ENCODE measurements at places on chromosomes 7 and 10. TPM values are rescaled to one million over a fixed set of nuclear protein-coding genes. Genes with fewer than 3 reads are reported as not detected.

DNA sequence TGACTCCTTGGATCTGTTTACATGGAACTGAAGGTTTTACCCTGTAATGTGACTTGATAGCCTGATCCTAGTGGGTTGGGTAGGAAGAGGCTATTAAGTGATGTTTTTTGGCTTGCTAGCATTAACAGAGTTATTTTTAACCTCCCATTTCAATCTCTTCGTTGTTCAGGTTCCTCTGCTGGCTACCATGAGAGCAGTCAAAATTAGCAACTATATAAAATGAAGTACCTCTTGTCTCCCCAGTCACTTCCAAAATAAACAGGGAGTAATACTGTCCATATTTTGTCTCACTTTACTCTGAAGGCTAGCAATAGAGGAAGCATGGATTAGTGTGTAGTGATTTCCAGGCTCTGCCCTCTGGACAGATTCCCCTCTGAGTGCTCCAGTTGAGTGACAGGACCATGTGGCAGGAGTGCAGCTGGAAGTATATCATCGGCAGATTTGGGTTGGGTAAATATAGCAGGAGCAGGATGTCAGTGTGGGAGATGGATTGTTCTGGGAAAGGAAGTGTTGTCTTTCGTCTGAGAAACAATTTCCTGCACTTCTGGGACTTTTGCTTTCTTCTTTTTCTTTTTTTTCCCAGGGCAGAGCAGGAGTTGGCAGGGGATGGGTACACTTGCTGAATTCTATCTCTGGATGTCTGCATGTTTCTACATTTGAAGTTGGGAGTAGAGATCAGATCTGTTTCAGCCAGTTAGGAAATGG lies 35.2 kb downstream of the GBF1 start:
- no peak overlapping the region for H3K4me3 ChIP-seq
- no peaks in the 10 kb centered on the region for H3K27me3 ChIP-seq
- no peak for DNase-seq
- no peaks in the 10 kb centered on the region for H3K4me1 ChIP-seq
- H3K27ac ChIP-seq = no peak overlapping the region

DNA sequence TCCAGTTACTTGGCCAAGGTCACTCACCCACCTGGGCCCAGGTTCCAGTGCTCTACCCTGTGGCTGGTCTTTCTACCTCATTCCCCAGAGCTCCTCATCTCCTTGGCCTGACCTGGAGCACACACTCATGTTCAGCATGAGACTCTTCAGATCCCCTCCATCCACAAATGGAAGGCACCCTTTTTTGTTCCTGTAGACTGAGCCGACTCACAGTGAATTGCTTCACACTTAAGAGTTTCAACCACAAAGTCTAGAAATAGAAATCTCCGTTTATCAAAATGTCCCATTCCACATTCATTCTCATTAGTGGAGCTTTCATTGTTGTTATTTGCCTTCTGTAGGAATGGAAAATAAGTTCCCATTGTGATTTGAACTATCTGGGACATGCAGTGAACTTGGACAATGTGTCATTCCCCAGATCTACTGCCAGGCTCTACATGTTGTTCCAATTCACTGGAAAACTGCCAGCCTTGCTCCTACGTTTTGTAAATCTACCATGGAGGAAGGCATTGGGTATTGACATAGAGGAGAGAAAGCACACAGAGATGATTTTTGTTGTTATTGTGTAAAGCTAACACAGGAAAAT lies 125.3 kb upstream of the CELF2 start:
- H3K36me3 ChIP-seq = no peaks in the 10 kb centered on the region
- no peaks in the 10 kb centered on the region for H3K27me3 ChIP-seq
- DNase-seq = no peak
- no peaks in the 10 kb centered on the region for H3K4me1 ChIP-seq
- H3K4me3 ChIP-seq = no peak overlapping the region
- no peak overlapping the region for H3K27ac ChIP-seq

LIPK gene
- not detected for total RNA-seq

DNA sequence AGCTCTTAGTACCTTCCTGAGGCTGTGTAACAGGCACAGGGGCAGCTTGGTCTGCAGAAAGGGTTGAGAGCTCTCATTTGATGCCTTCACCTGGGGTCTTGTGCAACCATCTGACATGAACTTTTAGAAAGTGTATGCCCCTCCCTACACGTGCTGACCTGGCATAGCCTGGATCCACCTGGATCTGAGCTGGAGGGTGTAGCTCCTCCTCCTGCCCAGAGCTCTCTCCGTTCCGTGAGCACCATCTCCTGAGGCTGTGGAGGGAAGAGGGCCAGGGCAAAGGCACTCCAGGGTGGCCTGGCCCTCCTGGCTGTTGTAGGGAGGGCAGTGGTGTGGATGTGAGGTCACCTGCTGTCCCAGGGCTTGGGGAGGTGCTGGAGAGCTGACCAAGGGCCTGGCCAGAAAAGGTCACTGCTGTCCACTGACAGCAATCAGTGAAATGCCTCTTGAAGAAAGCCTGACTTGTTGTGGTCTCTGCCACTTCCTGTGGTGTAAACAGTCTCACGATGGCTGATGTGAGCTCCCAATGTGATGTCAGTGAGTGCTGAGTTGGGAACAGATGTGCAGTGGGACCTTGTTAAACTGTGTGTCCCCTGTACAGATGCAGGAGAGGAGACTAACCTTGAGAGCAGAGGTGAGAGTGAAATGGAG lies 23.0 kb downstream of the AMZ1 start:
- H3K27me3 ChIP-seq = no peaks in the 10 kb centered on the region
- H3K4me1 ChIP-seq = no peaks in the 10 kb centered on the region
- no peak overlapping the region for H3K4me3 ChIP-seq
- no peak overlapping the region for H3K27ac ChIP-seq
- no peak for DNase-seq

GRCh38 chr10:68666280-68666760 lies 54.7 kb upstream of the CCAR1 start:
- DNase-seq = peak; percentile 55
- no peaks in the 10 kb centered on the region for H3K36me3 ChIP-seq
- H3K27me3 ChIP-seq = no peaks in the 10 kb centered on the region

DNA sequence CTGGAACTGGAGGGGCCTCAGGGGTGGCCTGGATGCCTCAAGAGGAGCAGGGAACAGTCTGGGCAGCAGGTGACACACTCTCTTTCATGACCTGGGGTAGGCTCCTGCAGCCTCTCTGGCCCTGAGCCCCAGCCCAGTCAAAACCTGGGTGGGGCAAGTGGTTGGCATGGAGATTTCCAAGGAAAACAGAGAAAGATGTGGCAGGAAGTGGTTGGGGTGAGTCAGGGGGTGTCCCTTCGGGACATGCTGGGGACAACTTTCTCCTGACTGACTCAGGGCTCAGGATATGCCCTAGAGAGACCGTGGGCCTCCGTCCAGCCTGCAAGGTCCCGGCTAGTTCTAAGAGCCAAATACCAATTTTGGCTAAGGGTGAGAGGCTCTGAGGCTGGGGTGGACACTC lies 2.9 kb downstream of the AQP1 start:
- peak overlapping the region; percentile 33 for H3K27ac ChIP-seq
- no peaks in the 10 kb centered on the region for H3K36me3 ChIP-seq
- H3K4me1 ChIP-seq = peaks cover 14% of the 10 kb centered on the region
- DNase-seq = peak; percentile 62
- H3K4me3 ChIP-seq = no peak overlapping the region
- no peaks in the 10 kb centered on the region for H3K27me3 ChIP-seq

DNA sequence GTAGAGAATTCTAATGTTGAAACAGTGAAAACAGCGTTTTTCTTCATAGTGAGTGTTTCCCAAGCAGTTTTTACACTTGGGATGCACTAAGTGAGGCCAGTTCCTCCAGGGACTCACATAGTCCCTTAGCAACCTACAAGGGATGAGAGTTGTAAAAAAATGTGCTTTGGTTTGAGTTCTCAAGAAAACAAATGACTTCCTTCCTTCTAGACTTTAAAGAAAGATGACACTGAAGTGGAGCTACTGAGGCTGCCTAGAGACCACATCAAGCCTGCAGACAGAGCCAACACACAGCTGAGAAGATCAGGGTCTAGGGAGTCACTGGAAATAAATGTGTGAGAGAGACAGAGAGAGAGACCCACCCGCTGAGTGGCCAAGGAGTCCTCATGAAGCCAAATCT lies 264.4 kb downstream of the TNS3 start:
- H3K36me3 ChIP-seq = peaks cover 56% of the 10 kb centered on the region
- DNase-seq = no peak
- no peak overlapping the region for H3K4me3 ChIP-seq
- no peaks in the 10 kb centered on the region for H3K27me3 ChIP-seq
- peaks cover 56% of the 10 kb centered on the region for H3K4me1 ChIP-seq

CEP55 gene
- 198 TPM for total RNA-seq

DNA sequence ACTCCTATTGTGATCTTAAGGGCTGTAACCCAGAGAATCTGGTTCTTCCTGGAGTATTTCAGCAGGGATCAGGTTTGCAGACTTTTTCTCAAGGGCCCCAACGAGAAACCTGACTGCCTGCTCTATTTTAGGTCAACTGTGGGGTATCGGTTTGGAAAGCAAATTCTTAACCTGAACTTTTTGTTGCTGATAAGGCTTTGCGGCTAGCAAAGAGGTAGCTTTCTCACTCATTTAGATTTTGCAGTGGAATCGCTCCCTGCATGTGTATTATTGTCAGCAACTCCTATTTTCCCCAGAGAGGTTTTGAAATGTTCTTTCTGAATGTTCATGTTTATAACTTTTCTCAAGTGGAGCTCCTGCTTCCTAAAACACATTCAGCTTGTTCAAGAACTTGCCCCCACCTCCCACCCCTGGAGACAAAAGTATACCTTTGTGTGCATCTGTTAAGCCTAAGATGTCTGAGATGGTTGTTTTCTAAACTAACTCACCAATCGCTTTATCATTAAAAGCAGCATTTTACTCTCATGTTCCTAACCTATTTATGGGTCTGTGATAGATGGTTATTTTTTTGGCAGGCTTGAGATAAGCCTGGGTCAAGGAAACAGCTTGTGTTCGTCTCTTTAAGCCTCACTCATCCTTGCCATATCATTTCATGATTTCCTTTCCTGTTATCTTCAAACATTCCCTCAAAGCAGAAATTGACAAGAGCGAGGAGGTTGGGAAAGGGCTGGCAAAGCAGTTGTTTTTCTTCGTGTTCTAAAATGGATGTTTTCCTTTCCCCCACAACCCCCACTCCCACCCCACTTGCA lies 129.8 kb downstream of the BAMBI start:
- H3K27ac ChIP-seq = peak overlapping the region; percentile 40
- no peaks in the 10 kb centered on the region for H3K36me3 ChIP-seq

BCL7B gene
- total RNA-seq = 20.5 TPM

SYNPO2L gene
- total RNA-seq = not detected

AGR2 gene
- not detected for total RNA-seq

CHRM2 gene
- total RNA-seq = 0.24 TPM

GRCh38 chr10:6802759-6803426 lies 222.8 kb upstream of the PRKCQ start:
- no peaks in the 10 kb centered on the region for H3K36me3 ChIP-seq
- no peak overlapping the region for H3K27ac ChIP-seq
- no peaks in the 10 kb centered on the region for H3K27me3 ChIP-seq
- DNase-seq = no peak
- peaks cover 6% of the 10 kb centered on the region for H3K4me1 ChIP-seq

GRCh38 chr10:5043716-5044115 lies 40.1 kb upstream of the AKR1C2 start:
- H3K27ac ChIP-seq = no peak overlapping the region
- DNase-seq = no peak
- H3K27me3 ChIP-seq = no peaks in the 10 kb centered on the region
- no peaks in the 10 kb centered on the region for H3K36me3 ChIP-seq
- H3K4me3 ChIP-seq = no peak overlapping the region
- no peaks in the 10 kb centered on the region for H3K4me1 ChIP-seq

- H3K4me3 ChIP-seq = no peak overlapping the region
- H3K36me3 ChIP-seq = no peaks in the 10 kb centered on the region
- no peak overlapping the region for H3K27ac ChIP-seq
- H3K4me1 ChIP-seq = no peaks in the 10 kb centered on the region
Observed at GRCh38 chr7:159094919-159095915, 49.5 kb downstream of the VIPR2 start.

PRLHR gene
- total RNA-seq = not detected

DNA sequence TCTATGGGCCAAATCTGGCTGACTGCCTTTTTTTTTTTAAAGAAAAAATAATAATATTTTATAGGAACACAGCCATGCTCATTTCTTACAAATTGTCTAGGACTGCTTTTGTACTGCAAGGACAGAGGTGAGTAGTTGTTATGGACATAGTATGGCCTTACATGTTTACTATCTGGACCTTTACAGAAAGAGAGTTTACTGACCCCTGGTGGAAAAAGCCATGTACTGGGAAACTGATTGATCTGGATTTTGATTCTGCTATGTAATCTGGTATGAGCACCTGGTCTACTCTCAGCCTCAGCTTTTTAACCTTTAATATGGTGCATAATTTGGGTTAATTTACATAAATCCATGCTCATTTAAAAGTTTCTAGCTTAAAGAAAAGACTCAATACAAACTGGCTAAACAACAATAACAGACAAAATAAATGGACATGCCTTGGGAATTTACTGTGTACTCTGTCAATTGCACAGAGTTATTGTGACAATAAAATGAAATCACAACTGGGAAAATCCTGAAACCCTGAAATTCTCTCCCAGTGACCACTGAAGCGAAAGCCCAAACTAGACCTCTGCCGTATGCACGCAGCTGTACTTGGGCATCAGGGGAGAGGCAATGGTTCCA lies 260.7 kb downstream of the BMPER start:
- no peak for DNase-seq
- no peak overlapping the region for H3K4me3 ChIP-seq
- H3K4me1 ChIP-seq = no peaks in the 10 kb centered on the region
- H3K36me3 ChIP-seq = no peaks in the 10 kb centered on the region
- no peak overlapping the region for H3K27ac ChIP-seq
- no peaks in the 10 kb centered on the region for H3K27me3 ChIP-seq

HABP2 gene
- total RNA-seq = not detected

AGBL3 gene
- total RNA-seq = 0.03 TPM

GRCh38 chr10:97095701-97096260 lies 90.0 kb downstream of the SLIT1 start:
- H3K4me1 ChIP-seq = no peaks in the 10 kb centered on the region
- H3K27me3 ChIP-seq = peaks cover 62% of the 10 kb centered on the region
- no peak for DNase-seq

GRCh38 chr10:96638696-96639095 lies 51.9 kb upstream of the TM9SF3 start:
- H3K4me3 ChIP-seq = no peak overlapping the region
- peaks cover 16% of the 10 kb centered on the region for H3K4me1 ChIP-seq
- H3K27ac ChIP-seq = no peak overlapping the region
- no peaks in the 10 kb centered on the region for H3K27me3 ChIP-seq
- no peaks in the 10 kb centered on the region for H3K36me3 ChIP-seq

DNA sequence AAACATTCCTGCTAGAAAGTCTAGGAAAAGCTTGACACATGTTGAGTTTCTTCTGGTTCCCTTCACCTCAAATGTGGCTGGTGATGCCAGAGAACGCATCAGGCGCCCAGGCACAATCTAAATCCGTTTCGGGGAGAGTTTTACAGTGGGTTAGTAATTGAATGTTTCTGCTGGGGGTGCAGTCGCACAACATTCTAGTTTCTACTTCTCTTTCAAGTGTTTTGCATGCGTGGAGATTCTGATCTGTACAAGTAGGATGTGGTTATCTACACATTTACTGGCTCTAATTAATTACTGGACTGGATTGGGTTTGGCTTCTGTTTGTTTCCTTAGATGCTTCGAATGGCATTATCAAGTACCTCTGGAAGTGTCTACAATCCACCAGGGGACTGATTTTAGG lies 173.8 kb downstream of the TMEM26 start:
- peaks cover 15% of the 10 kb centered on the region for H3K4me1 ChIP-seq
- no peak overlapping the region for H3K27ac ChIP-seq
- no peaks in the 10 kb centered on the region for H3K27me3 ChIP-seq
- H3K36me3 ChIP-seq = no peaks in the 10 kb centered on the region
- H3K4me3 ChIP-seq = no peak overlapping the region

Data from SJSA1 (cell line).